ENCODE measurements at places on chromosomes 7 and 10.

DNA sequence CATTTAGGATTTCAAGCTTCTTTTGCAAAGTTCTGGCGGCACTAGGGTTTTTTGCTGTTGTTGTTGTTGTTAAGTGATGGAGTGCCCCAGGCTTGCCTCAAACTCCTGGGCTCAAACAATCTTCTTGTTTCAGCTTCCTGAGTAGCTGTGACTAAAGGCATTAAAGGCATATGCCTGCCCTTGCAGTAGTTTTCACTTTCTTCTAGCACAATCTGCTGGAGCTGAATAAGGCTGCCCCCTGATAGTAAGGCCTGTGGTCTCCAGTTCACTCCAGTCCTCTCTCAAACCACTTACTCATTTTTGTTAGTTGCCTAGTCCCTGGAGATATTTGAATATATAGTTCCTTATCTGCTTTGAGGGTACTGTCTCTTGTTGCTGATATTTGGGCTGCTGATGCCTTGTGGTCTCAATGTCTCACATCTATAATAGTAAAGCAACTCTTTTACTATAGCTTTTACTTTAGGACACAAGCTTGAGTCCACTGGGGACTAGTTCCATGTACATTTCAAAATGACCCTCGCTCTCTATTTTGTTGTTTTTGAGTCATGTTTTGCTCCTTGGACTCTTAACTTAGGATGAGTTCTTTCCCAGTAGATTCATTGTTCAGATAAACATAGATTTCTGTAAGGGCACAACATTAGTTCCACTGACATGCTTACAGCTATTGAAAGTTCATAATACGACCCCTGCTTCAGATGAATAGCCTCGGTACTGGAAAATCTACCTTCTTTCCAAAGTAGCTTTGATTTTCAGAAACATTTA lies 25.5 kb downstream of the PHF14 start:
- no peak for DNase-seq

DNA sequence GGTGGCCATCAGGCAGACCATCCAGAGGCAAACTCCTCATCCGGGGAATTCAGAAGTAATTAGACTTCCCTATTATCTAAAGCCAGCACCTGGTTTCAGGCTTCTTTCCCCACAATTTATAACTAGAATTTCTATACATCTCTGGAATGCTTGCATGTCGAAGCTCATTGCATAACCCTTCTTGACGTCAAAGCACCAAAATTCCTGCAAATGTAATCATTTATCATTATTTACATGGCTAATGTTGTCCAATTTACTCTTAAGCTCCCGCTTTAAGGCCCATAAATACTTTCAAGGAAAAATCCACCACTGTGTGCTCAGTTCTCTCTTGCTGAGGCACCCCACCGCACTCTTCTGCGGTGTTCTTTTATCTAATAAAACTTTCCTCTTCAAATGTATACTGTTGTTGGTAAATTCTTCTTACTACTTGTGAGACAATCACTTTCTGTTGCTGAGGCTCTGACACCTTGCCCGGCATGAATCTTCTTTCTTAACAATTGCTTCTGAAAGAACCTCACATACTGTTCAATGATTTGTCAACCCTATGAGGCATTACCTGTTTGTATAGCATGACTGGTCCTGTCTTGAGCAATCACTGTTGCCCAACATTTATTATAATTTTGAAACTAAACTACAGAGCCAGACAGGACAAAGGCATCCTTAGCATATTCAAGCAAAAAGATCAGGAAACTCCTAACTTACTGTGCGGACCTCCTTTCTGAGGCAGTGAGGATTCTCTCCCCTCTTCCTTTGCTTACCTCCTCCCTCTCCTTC lies 17.4 kb upstream of the GPR141 start:
- DNase-seq, result no peak

DNA sequence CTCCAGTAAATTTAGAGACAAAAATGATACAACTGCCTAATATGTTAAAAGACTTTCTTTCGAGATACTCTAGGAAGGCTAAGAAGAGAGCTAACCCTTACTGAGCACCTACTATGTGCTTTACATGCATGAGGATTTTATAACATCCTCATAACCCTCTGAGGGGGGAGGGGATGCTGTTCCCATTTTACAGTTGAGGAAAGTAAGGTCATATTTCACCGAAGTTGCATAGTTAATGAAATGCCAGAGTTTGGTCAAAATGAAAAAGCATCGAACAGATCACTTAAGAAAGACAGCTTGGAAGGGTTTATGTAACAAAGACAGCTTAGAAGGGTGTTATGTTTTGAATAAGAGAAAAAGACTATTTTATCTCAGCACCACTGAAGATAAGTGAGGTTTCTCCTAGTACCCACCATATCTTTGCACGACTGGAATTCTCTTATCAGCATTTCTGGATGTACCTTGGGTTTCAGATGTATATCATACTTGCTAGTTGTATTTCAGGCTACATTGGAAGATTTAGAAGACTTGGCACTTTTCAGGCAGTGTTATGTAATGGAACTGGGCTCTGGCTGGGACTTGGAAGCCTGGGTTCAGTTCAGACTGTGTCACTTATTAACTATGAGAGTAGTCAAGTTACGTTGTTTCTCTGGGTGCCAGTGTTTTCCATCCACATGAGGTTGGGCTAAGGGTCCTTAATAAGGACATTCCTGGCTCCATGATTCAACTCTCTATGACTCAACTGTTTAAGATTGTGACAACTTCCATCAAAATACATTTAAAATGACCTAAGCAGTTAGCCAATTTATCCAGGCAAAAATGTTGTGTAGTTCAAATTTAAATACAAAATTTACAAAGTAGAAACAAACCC lies 6.0 kb downstream of the RHOBTB1 start:
- no peak for DNase-seq

- no peak for DNase-seq
Observed at GRCh38 chr7:98668255-98668654, 51.2 kb downstream of the NPTX2 start.

DNA sequence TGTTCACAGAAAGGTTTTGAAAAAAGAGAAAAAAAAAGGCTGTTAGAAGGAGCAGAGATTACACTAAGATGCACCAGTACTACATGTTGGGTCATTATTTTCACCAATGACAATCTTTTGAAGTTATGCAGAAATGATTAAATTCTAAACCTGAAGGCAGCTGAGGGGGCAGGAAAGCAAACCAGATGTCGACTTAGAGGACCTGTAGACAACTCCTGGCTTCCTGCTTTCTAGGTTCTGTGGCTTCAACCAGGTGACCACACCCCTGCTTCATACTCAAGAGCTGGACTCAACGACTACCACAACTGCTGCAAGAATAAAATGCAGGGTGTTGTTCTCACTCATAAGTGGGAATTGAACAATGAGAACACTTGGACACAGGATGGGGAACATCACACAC lies 30.0 kb downstream of the MYOF start:
- no peak for DNase-seq

DNA sequence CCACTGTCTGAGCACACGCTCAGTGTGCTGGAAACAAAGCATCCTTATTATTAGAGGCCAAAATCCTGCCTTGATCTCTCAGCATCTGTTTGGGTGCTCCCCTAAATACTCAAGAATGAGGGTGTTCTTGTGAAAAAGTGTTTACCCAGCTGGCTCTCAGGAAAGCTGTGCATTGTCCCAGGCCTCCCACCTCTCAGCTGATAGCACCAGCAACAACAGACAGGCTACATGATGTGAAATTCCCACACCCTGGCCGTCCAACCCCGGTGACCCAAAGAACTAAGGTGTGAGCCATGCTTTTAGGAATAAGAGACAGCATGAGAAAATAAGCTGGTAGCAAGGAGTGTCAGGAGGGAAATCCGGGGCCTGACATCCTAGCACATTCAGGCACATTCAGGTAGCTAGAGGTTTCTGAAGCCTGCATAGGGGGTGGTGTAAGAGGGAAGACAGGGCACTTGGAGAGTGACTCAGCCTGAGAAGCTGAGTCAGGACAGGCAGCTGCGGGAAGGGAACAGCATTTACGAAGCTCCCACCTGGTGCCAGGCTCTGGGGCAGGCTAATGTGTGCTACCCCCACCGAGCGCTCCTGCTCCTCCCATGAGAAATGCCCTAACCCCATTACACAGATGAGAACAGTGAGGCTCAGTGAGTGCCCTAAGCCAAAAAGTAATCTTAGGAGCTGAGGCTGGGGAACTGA lies 205.6 kb downstream of the GRID1 start:
- DNase-seq, result no peak

DNA sequence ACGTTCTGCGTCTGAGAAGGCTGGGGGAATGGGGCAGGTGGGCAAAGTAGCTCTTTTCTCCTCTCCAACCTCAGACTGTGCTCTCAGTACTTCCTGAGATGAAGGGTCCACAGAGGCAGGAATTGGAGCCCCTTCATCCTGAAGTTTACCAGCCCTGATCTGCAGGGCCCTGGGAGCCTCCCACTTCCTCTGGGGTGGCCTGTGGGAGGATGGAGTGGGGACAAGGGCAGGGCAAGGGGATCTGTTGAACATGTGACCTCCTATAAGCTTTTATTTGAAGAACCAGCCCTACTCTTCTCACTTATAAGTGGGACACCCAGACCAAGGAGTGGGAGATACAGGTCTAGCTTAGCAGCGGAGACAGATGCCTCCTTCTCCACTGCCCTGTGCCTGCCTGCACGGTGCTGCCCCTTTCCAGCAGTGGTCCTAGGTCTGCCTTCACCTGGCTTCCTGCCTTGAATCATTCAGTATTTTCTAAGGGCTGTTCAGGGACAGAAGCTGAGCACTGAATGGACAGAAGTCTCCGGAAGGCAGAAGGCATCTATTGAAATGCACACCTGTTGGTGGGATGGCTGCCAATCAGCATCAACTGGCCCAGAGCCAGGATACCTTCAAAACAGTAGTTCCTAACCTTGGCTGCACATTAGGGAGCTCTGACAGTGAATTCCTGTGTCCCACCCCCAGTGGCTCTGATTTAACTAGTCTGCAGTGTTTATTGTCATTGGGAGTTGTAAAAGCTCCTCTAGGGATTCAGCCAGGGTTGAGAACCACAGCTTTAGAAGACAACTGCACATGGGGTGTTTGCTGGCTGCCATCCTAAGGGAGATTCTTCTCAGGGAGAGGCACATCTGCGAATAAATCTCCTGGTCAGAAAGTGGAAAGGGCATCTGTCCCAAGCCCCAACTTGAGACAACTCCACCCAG lies 2.7 kb upstream of the ARHGAP22 start:
- peak; percentile 77 for DNase-seq

DNA sequence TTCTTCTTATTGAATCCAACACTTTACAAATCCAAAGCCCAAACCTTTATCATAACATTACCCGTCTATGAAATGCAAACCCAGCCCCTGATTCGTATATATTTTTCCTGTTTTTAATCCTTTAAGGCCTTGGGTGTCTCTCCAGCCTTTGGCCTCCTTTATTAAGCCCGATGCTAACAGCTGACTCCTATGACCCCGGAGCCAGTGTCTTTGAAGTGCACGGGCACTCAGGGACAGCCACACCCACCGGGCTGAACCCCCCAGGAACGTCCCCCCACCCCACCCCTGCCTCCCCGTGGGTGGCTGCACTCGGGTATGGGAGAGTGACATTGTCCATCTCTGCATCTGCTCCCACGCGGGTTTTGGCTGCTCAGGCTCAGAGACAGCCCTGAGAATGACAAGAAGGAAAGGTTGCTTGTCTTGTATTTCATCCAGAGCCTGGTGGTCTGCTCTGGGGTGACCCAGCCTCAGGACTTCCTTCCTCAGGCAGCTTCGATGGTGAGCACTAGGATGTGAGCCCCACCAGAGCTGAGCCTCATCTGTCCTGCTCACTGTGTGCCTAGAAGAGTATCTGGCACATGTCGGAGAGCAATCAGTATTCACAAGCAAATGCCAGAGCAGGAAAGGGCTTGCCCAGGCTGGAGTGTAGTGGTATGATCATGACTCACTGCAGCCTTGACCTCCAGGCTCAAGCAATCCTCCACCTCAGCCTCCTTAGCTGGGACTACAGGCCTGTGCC lies 210.4 kb downstream of the SKIDA1 start:
- DNase-seq, result peak; percentile 41

DNA sequence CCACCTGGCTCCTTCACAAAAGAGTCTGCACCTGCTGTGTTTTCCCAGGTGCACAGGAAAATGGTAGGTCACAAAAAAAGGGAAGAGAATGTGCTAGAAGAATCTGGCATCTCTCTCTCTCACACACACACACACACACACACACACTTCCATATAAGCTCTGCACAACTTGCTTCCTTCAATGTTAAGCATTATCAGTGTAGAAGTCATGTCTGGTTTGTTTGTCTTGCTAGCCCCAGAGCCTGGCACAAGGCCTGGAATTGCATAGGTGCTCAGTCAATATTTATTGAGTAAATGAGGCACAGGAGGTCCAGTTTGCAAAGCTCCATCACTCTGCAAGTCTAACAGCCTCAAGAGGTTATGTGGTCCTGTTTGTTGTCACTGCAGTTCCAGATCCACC lies 867.3 kb upstream of the AUTS2 start:
- DNase-seq, result no peak

DNA sequence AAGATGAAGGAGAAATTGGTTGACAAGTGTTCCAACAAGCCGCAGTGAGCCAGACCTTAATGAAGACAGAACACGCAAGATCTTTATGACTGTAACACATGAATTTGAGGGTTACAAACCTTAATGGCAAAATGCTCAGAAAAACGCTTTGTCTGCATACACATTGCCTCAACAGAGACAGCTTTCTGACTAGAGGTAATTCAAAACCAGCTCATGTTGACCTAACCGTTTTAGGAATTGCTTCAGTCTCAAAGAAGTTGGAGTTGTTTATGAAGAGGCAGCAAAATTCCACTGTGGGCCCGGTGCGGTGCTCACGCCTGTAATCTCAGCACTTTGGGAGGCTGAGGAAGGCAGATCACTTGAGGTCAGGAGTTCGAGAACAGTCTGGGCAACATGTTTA lies 2.2 kb upstream of the GTF2I start:
- no peak for DNase-seq

GRCh38 chr10:124703778-124704427 lies 40.3 kb downstream of the FAM53B start:
- DNase-seq, result peak; percentile 92

All from lower leg skin (tissue), 4 donors.